Kidney epithelial cell (primary cell): ENCODE measurements at places on chromosomes 1 and 21.

- no peak for DNase-seq
These were observed 2.6 kb upstream of the PTPRU start for GRCh38 chr1:29233693-29234092.

DNA sequence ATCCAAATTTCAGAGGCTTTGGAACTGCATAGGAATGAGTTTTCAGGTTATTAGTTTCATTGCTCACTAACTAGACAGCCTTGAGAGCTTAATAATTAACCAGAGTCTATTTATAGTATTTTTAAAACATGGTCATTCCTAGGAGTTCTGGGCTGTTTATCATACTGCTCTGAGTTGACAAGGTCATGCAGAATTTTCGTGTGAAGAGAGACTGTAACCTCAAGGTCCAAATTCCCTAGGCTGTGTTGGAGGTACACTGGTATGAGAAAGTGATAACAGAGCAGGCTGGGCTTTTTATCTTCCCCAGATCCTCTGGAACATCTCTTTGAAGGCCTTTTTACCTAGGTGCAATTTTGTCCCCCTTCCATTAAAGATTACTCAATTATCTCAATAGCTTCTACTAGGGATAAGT, 736.3 kb downstream of the LTN1 start:
- DNase-seq: peak; percentile 50

- DNase-seq: no peak
These were observed 8.1 kb upstream of the GADD45A start for GRCh38 chr1:67676946-67677345.

DNA sequence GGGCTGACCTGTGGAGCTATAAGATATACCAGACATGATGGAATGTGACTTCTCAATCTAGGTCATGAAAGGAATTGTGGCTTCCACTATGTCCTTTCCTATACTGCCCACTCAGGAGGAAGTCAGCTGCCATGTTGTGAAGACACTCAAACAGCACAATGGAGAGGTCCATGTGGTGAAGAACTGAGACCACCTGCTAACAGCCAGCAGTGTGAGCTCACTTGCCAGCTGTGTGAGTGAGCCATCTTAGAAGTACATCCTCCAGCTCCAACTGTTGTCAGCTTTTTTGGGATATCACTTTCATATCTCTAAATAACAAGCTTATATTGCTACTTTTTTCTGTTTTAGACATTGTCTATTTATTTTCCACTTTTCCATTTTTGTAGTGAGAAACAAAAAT, 29.7 kb downstream of the OLFML3 start:
- DNase-seq: no peak

GRCh38 chr1:160205242-160206035, at the start of gene PEA15:
PEA15 (plus strand) TSS chr1:160205384; CDS start chr1:160211545, 6,161 bp downstream.
- DNase-seq: no peak

DNA sequence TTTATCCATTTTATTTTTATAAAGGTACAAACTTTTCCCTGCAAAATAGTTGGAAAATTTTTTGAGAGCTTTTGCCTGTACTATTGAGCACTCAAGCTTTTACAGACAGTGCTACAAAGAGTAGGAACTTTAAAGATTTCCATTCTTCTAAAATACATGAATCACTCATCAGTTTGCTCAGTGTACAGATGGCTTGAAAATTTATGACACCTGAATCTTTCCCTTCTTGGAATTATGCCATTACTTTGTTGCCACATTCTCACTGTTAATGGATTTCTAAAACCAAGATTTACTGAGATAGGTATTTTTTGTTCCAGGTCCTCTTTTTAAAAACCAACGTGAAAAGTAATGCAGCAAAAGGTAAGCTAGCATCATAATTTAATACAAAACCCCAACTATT, 76.0 kb downstream of the GPATCH2 start:
- DNase-seq: no peak

GRCh38 chr1:100724281-100724680, 4.7 kb downstream of the VCAM1 start:
- DNase-seq: no peak

DNA sequence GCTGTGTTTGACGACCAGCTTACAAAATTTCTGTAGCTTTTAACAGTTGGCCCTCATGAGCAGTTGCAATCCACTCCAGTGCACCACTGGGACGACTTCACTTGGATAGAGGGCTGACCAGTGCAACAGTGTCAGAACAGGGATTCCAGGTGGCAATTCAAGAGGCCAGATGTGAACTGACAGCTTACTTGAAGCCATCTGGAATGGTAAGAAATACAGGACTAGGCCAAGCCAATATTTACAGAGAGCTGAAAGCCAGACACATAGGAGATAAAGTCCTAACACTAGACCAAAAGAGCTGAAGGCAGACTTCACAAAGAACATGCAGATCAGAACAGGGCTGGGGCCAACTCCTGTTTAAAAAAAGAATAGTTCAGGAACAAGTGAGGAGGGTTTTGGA, 93.5 kb upstream of the NFIA start:
- DNase-seq: no peak

DNA sequence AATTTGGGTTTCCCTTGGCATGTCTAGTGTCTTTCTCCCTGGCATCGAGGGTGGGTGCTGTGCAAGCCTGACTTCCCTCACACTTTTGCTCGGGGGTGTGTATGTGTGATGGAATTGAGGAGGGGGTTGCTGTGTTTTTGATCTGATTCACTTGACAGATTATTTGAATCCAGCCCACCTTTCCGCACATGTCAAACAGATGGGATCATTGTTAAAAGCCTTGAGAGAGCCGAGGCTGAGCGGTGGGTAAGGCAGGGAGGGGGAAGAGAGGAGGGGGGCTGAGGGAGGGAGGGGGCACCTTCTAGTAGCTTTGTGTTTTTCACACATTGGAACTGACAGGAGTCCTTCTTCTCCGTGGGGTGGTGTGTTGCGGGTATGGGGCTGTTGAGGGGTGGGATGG, 90.0 kb downstream of the PAPPA2 start:
- DNase-seq: no peak

- DNase-seq: no peak
These were observed 32.3 kb upstream of the LBR start for GRCh38 chr1:225460021-225460736.

DNA sequence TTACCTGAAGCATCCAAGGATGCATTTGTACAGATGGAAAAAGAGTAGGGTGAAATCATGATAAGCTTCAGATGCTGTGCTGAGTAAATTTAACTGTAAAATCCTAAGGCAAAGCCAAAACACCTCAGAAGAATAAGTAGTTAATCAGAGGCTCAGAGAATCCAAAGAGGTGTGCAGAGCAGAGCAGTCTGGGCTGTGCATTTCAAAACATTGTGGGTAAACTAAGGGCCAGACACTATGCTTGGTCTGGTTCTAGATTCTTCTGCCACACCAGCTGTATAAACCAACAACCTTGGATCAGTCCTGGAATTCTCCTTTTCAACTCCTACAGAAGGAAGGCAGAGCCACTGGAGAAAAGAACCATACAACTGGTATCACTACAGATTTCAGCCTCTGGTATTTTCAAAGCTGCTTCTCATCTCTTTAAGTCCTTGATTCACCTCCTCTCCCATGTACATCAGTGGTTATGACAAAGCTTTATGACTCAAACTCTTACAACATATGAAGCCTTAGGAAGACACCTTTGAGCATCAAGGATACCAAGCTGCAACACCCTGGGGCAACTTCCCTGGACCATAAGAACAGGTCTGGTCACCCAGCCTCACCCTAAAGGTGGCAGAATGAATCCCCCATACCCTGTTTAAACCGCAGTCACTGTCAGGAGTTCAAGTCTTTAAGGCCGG, 11.6 kb upstream of the HIPK1 start:
- no peak for DNase-seq

- no peak for DNase-seq
These were observed 923.5 kb downstream of the ADGRL2 start for GRCh38 chr1:82724246-82724645.

GRCh38 chr1:204199579-204199978, 3.3 kb upstream of the KISS1 start:
- no peak for DNase-seq

DNA sequence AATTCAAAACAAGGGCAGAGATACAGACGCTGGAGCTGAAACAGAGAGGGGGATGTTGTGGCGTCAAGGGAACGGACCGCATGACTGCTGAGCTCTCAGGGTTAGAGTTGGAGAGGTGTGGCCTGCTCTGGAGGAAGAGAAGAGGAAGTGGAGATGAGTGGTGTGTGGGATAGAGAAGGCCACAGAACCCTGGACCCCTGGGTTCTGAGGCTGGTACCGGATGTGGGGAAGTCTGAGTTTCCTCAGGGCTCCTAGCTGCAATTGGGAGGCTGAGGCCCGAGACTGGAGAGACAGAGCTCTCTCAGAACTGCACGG, 1.8 kb downstream of the BCAN start:
- DNase-seq: no peak

GRCh38 chr1:93349231-93350135, 3.8 kb downstream of the DR1 start:
- DNase-seq: no peak

GRCh38 chr1:44483089-44483874, 78.2 kb downstream of the RNF220 start:
- no peak for DNase-seq

DNA sequence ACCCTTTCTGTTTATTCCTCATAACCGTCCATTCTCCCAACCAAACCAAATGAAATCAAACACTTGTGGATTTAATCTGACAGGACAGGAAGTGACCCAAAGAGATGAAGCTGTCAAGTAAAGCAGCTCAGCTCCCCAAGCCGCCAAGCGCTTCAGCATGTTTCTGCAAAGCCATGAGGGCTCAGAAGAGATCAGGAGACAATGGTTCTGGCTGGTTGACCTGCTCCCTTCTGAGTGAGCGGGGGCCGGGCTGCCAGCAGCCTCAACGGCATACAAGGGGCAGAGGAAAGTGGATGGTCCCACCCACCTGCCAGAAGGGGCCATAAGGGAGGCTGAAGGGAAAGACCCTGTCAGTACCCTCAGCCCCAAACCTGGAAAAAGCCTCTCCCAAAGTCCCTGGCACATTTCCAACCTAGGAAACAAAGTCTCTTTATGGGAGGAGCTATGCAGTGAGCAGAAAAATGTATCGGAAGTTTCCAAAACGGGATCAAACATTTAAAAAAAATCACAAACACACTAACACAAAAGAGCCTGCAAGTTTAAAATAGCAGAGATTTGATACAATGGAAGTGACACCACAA, 45.4 kb downstream of the SLC45A1 start:
- DNase-seq: no peak

GRCh38 chr1:170073893-170074249, 624 bp downstream of the KIFAP3 start:
- DNase-seq: no peak

DNA sequence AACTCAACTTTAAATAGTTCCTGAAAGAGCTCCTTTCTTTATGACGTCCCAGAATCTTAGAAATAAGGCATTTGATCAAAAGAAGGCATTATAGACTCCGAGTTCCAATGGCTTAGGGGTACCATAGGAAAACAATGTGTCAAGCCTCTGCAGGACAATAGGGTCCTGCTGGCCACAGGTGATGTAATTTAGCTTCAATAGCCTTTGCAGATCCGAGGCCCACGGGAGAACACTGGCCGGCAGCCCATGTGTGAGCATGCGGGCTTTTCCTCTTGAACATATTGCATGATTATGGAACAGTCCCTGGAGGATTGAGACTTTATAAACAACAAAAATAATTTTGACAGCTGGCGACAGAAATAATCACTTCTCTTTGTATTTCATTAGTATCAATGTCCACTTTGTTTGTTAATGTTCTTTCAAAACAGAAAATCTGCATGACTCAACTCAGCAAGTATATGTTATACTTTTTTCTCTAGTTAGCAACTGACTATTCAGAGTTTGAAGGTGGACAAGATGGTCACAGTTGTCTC, 49.0 kb upstream of the NR5A2 start:
- no peak for DNase-seq

DNA sequence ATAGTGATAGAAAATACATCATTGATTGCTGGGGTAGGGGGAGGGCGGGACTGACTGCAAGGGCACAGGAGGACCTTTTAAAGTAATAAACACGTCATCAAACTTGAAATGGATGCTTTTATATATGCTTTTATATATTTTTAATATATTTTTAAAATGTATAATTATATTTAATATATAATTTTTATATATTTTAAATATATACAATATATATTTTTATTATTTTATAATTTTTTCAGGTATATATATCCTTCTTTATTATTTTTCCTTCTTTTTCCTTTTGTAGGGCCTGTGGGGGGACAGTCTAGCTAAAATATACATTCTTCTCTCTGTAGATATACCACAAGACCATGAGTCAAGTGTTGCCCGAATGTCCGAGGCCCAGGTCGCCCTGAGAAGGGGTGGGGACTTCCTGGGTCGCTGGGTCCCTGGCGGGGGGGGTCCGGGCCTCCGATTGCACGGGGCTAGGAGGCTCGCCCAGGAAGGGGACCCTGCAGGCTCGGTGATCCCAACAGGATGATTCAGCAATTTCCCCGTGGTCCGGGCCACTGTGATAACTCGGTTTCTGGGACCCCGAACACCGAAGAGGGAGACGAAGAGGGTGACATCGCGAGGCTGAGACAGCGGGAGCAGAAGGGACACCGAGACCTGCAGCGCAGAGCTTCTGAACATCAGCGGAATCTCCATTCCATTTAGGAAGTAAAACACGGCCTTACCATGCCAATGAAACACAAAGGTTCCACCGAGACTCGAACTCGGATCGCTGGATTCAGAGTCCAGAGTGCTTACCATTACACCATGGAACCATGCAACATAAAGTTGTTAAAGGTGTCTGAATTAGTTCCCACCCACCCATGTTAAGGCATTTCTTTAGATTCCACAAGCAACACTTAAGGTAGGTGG, 112.5 kb upstream of the NBPF11 start:
- no peak for DNase-seq

DNA sequence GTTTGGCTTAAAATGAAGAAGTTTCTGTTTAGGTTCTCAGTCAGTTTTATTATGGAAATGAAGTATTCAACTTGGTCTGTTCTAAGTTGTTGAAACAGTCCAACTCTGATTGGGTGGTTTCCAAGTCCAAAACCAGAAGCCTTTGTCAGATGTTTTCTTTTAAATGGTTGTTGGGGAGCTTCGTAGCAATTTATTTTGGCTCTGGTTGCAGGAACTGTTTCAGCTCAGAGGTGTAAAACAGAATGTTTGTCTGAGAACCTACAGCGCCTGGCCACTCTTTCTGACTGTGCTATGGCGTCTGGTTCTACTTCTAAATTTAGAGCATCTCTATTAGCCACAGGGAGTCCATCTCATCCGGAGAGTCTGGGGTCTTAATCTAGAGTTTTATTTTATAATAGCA, 582.6 kb upstream of the TMPRSS15 start:
- no peak for DNase-seq

- no peak for DNase-seq
These were observed 26.4 kb downstream of the TOMM20 start for GRCh38 chr1:235102259-235102582.

GRCh38 chr1:61448914-61449313, 276.0 kb downstream of the TM2D1 start:
- no peak for DNase-seq
